ENCODE measurements at places on chromosomes 4 and X.
A peak's percentile ranks its signal among the peaks of the same experiment; 100 is the strongest.

DNA sequence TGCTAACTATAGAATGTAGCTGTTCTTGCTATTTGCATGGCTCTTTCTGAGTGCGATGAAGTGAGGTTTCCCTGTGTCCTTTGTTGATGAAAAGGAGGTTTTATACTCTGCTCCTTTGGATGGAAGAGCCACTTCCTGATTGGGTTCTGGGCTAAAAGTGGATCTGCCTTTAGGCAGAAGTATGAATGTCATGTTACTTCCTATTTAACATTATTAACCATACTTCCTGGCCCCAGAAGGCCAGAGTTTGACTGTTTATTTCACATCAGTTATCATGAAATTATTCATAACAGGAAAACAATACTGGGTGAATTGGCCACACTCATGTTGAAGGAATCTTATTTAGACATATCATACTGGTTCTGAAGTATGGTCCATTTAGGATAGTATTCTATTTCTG lies 386.2 kb downstream of the PCDH7 start:
- no peak for DNase-seq

DNA sequence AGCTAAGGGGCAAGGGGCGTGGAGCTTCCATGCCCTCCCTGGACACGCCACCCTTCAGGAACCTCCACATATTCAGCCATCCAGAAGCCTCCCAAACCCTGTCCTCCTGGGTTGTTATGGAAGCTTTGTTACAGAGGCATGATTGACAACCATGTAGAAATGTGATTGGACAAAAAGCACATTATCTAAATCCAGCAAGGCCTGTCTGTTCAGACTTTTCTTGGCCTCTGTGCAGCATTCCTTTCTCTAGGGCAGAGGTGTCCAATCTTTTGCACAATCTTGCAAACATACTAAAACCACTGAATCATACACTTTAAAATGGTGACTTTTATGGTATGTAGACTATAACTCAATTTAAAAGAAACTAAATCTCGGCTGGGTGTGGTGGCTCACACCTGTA lies 12.7 kb downstream of the STEEP1 start:
- no peak for DNase-seq

GRCh38 chrX:1788300-1788911 lies 173.5 kb downstream of the ASMT start:
- DNase-seq, result no peak

- no peak for DNase-seq
Observed at GRCh38 chrX:17042037-17042436, 95.6 kb downstream of the REPS2 start.

GRCh38 chr4:2485956-2486355 lies 17.1 kb downstream of the RNF4 start:
- no peak for DNase-seq

DNA sequence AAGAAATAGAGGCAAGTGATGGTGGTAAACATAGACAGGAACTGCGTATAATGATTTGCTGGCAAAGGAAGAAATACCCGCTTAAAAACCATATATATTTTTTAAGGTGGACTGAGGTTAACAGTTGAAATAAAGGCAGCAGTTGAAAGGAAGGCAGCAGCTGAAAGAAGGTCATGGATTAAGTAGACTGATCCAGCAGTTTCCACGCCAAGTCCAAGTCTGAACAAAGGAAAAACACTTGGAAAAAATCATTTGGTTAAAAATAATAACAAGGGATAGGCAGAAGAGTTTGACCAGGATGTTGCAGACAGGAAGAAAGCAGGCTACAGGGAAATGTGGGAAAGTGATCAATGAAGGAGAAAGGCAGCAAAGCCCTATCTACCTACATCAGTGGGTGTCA lies 93.6 kb downstream of the AMELX start:
- no peak for DNase-seq

DNA sequence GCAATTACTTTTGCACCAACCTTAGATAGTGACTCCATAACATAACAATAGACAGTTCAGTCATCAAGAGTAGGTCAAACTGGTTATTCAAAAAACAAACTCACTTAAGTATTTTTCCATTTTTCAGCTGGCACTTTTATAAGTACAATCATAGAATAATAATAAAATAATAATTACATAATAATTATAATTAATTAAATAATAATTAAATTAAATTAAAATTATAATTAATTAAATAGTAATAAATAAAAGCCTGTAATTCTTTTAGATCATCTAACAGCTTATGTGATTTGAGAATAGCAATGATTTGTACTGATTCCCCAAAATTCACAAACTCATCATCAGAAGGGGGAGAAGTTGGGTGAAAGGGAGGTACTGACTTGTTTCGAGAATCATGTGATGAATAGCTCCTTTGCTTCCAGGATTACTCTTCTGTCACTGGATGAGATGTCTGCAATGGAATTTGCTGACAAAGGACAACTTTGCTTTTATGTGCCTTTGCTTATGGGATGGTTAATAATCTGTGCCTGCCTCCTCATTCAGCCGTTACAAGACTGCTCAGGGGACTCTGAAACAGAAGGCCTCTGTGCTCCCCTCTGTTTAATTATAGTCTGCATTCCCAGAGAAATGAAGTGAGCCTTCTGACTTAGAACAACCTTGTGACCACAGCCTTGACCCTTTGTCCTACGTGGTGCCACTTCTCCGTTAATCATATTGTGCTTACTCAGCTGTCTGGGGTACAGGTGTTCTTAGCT lies 104.8 kb upstream of the ENPEP start:
- DNase-seq, result no peak

DNA sequence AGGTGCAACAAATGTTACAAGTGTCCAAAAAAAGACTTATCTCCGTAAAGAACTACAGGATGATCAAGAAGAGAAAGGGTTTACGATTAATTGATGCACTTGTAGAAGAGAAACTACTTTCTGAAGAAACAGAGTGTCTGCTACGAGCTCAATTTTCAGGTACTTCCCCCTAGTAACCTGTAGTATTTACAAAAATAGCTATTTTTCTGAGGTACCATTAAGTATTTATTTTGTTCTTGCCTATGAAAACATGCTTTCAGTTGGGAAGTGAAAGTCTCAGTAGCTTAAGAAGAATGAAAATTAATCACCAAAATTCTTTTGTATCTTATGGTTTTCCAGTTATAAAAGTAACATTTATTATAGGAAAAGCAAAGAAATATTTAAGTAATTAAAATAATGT lies 5.9 kb downstream of the THAP9 start:
- no peak for DNase-seq

DNA sequence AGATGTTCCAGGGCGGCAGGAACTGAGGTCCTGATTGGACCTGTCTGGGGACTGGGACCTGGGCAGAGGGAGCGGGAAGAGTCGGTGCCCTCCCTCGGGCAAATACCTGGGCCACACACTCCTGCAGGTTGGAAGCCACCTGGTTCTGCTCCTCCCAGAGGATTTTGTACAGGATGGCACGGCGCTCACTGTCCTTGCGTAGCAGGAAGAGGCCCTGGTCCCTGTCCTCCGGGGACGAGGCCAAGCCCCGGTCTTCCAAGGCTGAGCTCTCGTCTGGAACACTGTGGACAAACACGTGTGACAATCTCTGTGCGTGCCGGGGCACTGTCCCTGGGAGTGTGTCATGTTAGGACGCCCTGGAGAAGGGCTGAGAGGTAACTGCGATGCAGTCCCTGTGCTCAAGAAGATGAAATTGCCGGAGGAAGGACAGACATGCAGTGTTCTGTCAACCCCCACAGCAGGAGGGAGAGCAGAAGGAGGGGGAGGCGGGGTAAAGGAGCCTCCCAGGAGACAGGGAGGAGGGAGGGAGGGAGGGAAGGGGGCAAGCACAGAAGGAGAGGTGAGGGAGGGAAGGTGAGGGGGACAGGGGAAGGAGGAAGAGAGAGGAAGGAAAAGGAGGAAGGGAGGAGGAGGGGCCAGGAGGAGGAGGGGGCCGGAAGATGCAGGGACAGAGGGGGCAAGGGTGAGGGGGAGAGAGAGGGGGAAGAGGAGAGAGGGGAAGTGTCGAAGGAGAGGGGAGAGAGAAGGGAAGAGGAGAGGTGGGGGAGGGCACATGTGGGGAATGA lies 29.0 kb downstream of the PDHA1 start:
- peak; percentile 4 for DNase-seq

- peak; percentile 76 for DNase-seq
Observed at GRCh38 chrX:66021765-66022631, 17.9 kb downstream of the VSIG4 start.

GRCh38 chrX:12301288-12301687 lies 163.0 kb downstream of the FRMPD4 start:
- no peak for DNase-seq

- no peak for DNase-seq
Observed at GRCh38 chr4:183633476-183634400, 25.2 kb downstream of the RWDD4 start.

DNA sequence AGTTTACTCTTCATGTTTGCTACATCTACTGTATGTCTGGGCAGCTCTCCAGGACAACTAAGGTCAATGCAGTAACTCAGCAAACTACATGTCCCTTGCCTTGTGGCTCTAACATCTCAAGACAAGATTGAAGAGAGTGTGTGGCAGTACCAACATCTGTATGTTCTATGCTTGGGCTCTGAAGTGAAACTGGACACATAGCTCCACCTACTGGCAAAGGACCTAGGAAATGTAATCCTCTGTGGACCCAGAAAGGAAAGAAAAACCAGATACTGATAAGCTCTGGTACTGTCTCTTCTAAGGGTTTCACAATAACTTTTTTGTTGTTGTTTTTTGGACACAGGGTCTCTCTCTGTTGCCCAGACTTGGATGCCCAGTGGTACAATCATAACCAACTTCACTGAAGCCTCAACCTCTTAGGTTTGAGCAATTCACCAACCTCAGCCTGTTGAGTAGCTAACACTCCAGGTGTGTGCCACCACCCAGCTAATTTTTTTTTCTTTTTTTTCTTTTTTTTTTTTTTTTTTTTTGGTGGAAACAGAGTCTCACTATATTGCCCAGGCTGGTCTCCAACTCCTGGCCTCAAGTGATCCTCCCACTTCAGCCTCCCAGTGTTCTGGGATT lies 64.1 kb downstream of the QDPR start:
- DNase-seq, result peak; percentile 87

DNA sequence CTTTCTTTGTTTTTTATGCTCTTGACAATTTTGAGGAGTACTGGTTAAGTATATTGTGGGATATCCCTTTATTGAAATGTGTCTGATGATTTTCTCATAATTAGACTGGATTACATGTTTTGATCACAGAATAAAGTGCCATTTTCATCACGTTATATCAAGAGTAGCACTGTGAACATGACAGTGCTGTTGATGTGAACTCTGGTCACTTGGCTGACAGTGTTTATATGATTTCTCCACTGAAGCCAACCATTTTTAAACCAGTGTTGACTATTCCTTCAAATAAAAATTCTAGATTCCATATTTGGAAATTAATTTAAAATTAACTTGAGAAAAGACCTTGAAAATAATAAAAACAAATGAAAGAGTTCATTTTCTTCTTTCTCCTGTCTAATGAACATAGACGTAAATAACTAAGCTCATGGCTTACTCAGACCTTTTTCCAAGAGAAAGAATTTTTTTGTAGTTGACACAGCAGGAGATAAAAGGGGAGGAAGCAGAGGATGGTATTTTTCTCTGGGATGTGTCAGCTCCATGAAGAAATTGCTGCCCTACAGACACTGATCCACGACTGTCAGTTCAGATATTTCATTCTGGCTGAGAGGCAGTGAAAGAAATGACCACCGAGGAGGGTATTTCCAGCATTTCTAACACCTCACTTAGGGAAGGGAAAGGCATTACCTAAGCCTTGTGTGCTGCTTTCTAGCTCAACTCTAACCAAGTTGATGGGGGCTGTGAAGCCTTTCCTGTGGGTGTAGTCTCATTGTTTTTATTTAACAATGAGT lies 150.9 kb upstream of the ANK2 start:
- no peak for DNase-seq

- DNase-seq, result no peak
Observed at GRCh38 chr4:8516061-8516573, 64.1 kb upstream of the GPR78 start.

GRCh38 chrX:87961471-87961870 lies 443.9 kb downstream of the KLHL4 start:
- no peak for DNase-seq

GRCh38 chr4:108527723-108528122 lies 92.7 kb upstream of the RPL34 start:
- peak; percentile 82 for DNase-seq

DNA sequence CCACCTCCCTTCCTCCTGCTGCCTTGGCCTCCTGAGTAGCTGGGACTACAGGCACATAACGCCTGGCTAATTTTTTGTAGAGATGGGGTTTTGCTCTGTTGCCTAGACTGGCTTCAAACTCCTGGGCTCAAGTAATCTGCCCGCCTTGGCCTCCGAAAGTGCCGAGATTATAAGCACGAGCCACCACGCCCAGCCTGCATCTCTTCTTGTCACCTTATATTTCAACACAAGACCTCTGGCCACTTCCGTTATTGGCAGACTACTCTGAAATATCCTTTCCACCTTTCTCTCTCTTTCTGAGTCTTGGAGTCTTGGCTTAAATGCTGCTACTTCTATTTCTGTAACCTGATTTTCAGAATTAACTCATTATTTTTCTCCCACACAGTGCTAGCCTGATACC lies 5.6 kb downstream of the KIAA0232 start:
- DNase-seq, result no peak

DNA sequence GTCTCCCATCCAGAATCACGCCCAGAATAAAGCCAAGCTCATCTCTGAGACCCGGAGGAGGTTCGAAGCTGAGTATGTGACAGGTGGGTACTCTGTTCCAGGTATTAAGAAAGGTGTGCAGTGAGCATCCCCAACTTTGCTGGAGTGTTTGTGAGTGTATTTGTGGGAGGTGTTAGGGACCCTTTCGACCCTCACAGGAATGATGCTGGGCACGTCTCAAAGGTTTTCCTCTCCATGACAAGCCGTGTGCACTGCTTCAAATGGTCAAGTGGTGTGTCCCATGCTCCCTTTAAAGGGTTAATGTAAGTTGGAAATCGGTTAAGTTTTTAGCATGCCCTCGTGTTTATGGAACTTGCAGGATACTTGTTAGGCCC lies 442 bp downstream of the MOSPD2 start:
- no peak for DNase-seq

DNA sequence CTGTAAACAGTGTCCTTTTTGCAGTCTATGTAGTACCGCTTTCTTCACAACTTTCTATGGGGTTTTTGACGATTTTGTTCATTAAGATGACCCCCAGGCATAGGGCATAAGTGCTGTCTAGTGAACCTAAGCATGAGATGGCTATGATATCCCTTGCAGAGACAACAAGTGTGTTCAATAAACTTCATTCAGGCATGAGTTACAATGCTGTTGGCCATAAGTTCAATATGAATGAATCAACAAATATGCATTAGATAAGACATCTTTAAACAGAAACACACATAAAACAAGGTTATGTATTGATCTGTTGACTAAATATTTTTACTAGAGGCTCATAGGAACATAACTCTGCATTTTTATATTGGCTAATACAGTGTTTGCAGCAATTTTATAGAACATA lies 1322.0 kb downstream of the ARAP2 start:
- no peak for DNase-seq

DNA sequence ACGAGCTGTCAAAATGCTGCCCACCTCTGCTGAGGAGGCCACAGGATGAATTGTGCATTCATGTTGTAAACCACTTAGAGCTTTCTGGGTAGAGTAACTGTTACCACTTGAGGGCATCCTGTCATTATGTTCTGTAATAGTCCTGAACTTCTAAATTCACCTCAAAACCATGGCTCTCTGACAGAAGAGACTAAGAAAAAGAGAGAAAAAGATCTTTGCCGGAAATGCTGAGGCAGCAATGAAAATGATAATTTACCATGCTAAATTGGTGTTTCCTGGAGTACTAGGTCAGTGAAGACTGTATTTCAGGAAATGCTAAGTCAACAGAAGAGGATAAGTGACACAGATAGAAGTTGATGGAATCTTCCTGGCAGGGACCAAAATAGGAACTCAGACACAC lies 942.3 kb upstream of the SLIT2 start:
- no peak for DNase-seq
